ENCODE measurements at places on chromosomes 6 and 20.
A peak's percentile ranks its signal among the peaks of the same experiment; 100 is the strongest.

GRCh38 chr20:24425523-24426135 is 43.8 kb upstream of the SYNDIG1 start:
- DNase-seq = no peak

DNA sequence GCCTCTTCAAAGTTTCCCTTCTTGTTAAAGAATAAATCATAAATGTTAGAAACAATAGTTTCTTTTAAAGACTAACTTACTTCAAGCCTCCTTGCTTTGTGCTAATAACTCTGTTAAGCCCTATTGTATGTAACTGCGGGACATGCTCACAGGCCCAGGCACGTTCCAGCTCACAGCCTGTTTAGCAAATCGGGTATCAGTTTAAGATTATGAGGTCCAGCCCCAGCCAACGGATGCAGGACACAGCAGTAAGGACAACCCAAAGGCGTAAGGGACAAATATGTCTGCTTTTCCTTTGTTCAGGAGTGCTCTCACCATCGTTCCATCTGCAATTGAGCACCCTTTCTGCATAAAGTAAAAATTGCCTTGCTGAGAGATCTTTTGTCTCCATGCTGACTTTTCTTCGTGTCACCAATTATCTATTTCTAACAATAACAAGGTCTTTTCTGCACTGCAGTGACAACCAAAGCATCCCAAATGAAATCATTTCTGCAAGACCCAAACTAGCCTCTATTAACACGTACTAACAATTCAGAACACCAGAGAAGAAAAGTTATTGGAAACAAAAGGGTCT is 1.4 kb downstream of the C6orf52 start:
- no peak for DNase-seq

GRCh38 chr6:85004361-85004995 is 240.1 kb upstream of the TBX18 start:
- no peak for DNase-seq

DNA sequence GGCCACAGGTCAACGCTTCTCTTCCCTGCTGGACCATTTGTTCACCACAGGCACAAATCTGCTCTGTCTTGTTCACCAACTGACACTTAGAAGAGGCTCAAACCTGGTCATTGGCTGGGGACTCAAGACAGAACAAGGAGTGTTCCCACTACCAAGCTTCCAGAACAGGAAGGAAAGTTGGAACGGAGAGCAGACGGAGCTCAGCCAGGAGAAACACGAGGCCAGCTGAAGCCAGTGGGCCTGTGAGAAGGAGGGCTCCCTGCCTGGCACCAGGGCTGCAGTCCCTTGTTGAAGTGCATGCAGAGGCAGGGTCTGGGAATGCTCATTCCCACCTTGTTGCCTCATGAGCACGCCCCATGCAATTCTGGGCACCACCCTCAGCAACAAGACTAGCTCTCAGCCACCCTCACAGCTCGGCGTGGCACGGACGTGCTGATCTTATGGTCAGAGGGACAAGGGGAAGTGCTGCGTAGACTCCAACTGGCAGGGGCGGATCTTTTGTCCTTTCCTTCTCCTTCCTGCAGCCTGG is 236.6 kb upstream of the QKI start:
- no peak for DNase-seq

DNA sequence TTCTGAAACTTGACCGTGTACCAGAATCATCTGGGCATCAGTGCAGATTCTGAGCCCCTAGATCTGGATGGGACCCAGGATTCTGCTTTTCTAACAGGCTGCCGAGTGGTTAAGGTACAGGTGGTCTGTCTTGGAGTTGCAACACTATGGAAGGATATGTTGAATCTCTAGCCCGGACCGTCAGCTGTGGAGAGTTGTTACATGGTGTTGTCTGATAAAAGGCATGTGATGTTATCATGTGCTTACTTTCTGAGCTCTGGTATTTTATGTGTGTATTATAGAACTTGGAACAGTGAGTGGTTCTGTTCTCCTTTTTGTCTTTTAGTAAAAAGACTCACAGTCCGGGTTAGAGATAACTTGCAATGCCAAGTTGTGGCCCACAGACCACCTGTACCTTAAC is 123.0 kb downstream of the JARID2 start:
- DNase-seq = no peak

GRCh38 chr6:53317861-53318260 is 30.9 kb downstream of the ELOVL5 start:
- DNase-seq = no peak

- DNase-seq = no peak
Observed at GRCh38 chr6:56772737-56773184, 130.1 kb upstream of the DST start.

- no peak for DNase-seq
Observed at GRCh38 chr20:43159994-43160393, 29.7 kb downstream of the PTPRT start.

GRCh38 chr6:30844118-30844535 is 40.2 kb upstream of the DDR1 start:
- DNase-seq = no peak

DNA sequence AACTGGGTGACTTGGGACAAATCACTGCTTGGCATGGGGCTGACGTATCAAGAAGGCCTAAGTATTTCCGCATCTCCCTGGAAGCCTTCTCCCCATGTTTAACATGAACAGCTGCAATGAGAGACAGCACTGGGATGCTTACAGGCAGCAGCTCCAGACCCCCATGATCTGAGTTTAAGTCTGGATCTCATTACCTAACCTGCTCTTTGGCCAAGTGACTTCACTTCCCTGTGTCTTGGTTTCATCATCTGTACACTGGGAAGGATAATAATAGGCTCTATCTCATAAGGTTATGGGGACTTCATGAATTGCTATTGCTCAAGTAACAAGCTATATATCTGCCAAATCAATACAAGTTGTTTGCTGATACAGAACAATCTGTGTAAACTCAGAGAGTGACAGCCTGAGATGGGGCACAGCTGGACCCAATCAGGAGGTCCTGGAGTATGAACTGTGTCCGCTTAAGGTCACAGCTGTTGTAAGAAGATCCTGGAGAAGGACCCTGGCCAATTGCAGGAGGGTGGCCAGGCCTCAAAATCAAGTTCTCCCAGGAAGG is 56.0 kb downstream of the TGM2 start:
- DNase-seq = peak; percentile 10

- DNase-seq = peak; percentile 37
Observed at GRCh38 chr6:32589596-32590449, at the start of gene HLA-DRB1. Gene HLA-DRB1, minus strand, starts transcription at chr6:32589848. Its CDS starts 106 bp downstream, at chr6:32589742.

- DNase-seq = no peak
Observed at GRCh38 chr6:16476861-16477260, 238.5 kb downstream of the GMPR start.

- no peak for DNase-seq
Observed at GRCh38 chr6:40671694-40672050, 84.5 kb upstream of the LRFN2 start.

GRCh38 chr20:54397292-54398140 is 77.9 kb upstream of the DOK5 start:
- no peak for DNase-seq

DNA sequence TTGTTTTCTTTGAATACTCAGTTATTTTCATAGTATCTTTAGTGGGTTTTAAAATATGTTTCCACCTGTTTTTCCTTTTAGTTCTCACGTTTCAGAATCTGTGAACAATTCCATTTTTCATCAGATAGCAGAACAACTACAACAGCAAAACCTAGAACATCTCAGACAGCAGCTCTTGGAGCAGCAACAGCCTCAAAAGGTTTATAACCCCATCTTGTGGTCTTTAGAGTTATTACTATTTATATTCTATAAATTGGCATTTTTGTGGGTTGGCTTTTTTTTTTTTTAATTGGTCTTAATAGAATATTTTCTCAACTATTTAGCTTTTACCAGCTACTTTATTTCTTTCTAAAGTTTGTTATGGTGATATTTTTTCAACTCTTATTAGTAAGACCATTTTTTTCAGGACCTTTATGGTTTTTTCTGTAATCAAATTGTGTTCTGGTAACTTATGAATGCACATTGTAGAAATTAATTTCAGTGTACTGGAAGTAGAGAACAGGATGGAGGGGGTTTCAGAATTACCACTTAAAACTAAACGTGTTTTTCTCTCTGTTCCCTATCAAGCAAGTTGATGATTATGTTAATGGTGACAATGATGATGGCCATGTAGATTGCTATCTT is 72.2 kb downstream of the SCAF8 start:
- no peak for DNase-seq

DNA sequence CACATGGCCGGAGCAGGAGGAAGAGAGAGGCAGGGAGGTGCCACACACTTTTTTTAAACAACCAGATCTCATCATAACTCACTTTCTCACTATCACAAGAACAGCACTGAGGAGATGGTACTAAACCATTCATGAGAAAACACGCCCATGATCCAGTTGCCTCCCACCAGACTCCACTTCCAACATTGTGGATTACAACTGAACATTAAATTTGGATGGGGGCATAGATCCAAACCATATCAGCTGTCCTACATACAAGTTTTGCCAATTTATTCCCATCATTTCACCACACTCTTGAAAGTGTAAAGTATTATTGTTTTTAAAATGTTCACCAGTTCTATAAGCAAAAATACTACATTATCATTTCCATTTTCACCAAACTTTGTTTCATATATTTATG is 33.9 kb upstream of the VGLL2 start:
- no peak for DNase-seq

DNA sequence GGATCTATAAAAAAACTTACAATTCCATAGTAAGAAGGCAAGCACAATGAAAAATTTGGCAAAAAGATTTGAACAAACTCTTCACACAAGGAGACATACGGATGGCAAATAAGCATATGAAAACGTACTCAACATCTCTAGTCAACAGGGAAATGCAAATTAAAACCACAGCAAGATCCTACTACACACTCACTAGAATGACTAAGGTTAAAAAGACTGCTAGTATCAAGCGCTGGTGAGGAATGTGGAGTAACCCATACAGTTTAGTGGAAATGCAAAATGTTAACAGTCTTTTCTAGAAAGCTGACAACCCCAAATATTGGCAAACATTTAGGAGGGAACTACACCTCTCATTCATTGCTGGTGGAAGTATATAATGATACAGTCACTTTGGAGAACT is 175.9 kb upstream of the SGK1 start:
- DNase-seq = no peak

- no peak for DNase-seq
Observed at GRCh38 chr6:88920088-88920487, 43.3 kb downstream of the RNGTT start.

DNA sequence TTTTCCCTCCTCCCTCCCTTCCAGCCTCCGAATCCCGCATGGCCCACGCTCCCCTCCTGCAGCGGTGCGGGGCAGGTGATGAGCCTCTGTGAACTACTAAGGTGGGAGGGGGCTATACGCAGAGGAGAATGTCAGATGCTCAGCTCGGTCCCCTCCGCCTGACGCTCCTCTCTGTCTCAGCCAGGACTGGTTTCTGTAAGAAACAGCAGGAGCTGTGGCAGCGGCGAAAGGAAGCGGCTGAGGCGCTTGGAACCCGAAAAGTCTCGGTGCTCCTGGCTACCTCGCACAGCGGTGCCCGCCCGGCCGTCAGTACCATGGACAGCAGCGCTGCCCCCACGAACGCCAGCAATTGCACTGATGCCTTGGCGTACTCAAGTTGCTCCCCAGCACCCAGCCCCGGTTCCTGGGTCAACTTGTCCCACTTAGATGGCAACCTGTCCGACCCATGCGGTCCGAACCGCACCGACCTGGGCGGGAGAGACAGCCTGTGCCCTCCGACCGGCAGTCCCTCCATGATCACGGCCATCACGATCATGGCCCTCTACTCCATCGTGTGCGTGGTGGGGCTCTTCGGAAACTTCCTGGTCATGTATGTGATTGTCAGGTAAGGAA is at the start of gene OPRM1:
Gene OPRM1, plus strand, starts transcription at position 10 of the 612 bp plus-strand sequence. Its CDS starts 305 bp downstream, at position 315.
- DNase-seq = peak; percentile 58

DNA sequence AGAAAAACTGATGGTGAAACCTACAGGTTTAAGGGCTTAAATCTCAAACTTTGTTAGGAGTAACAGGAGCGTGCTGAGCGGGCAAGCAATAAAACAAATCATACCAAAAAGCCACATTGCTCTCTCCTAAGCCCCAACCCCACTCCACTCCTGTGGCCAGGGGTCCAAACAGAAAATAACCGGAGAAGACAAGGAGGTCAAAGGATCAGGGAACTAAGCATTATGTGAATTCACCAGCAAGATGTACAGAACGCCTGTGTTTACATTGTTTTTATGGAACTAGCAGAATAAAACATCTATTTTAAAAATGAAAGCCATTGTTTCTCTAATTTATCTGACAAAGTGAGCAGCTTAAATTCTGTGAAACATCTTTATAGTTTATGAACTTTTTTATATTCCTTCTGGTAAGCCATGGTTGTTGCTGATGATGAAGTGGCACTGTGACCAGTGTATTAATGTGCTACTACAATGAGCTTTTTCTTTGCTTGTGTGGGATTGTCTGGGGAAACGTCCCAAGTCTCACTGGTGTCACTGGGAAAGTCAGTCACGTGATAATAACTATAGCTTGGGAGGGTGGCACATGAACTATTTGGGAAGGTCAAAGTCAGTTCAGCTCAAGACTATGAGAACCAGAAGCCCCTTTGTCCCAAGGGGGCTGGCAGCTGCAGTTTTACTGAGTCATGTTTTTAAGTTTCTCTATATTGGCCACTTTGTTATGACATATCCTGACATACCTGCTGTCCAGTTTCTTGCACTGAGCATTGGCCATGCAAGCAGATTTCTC is 9.8 kb downstream of the FAM210B start:
- no peak for DNase-seq

- DNase-seq = no peak
Observed at GRCh38 chr6:26432627-26433201, 7.6 kb upstream of the BTN3A3 start.

GRCh38 chr6:39118921-39119320 is 3.9 kb upstream of the SAYSD1 start:
- no peak for DNase-seq

DNA sequence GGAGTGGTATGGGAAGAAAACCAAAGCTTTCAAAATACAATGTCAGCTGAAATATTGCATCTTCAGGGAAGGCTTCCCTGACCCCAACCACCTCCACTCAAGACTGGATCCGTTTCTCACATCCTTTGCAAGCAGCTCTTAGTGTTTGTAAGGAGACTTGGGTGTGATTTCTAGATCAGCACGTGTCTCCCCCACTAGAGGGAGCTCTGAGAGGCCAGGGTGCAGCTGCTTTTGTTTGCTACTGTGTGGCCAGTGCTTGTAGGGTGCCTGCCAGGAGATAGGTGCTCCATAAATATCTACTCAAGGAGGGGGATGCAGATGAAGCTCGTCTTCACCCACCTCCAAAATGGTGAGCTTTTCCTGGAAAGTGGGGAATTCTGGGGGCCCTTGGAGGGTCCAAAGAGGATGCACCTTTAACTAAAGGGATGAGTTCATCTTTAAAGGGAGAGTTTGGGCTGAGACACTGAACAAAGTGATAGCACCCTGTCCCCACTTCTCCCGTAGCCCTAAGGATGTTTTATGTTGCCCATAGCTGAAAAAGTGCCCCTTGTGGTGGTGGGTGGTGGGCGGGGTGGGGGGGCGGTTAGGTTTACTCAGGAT is 52.6 kb upstream of the MAFB start:
- peak; percentile 62 for DNase-seq

- no peak for DNase-seq
Observed at GRCh38 chr20:38159957-38160756, 4.9 kb downstream of the TGM2 start.

- no peak for DNase-seq
Observed at GRCh38 chr6:100665041-100665380, 200.3 kb upstream of the SIM1 start.

GRCh38 chr6:170462366-170463020 is 90.6 kb downstream of the PSMB1 start:
- DNase-seq = no peak

- DNase-seq = no peak
Observed at GRCh38 chr6:107600936-107601335, 111.0 kb downstream of the SOBP start.

GRCh38 chr6:110708295-110708950 is 106.8 kb downstream of the CDK19 start:
- no peak for DNase-seq

- no peak for DNase-seq
Observed at GRCh38 chr20:63159826-63160640, 55.9 kb downstream of the YTHDF1 start.

Measured in stimulated activated CD8-positive, alpha-beta memory T cell treated with anti-CD3 and anti-CD28 coated beads, Interleukin-4, amount 100 ng/mL, for 48 hours (primary cell).